ENCODE measurements at places on chromosomes 7 and 10. TPM values are rescaled to one million over a fixed set of nuclear protein-coding genes. Genes with fewer than 3 reads are reported as not detected.

Gene PCDH15
- total RNA-seq: 0.31 TPM

Gene STEAP2
- total RNA-seq: 20.9 TPM

Gene ABCF2
- 58.7 TPM for total RNA-seq

Gene NUPR2
- not detected for total RNA-seq

Gene LIPF
- not detected for total RNA-seq

Gene CPA5
- not detected for total RNA-seq

Gene CADPS2
- total RNA-seq: 36.9 TPM

Gene FKBP6
- not detected for total RNA-seq

Data from GM23338 (cell line).